ENCODE measurements at places on chromosomes 4 and X.

DNA sequence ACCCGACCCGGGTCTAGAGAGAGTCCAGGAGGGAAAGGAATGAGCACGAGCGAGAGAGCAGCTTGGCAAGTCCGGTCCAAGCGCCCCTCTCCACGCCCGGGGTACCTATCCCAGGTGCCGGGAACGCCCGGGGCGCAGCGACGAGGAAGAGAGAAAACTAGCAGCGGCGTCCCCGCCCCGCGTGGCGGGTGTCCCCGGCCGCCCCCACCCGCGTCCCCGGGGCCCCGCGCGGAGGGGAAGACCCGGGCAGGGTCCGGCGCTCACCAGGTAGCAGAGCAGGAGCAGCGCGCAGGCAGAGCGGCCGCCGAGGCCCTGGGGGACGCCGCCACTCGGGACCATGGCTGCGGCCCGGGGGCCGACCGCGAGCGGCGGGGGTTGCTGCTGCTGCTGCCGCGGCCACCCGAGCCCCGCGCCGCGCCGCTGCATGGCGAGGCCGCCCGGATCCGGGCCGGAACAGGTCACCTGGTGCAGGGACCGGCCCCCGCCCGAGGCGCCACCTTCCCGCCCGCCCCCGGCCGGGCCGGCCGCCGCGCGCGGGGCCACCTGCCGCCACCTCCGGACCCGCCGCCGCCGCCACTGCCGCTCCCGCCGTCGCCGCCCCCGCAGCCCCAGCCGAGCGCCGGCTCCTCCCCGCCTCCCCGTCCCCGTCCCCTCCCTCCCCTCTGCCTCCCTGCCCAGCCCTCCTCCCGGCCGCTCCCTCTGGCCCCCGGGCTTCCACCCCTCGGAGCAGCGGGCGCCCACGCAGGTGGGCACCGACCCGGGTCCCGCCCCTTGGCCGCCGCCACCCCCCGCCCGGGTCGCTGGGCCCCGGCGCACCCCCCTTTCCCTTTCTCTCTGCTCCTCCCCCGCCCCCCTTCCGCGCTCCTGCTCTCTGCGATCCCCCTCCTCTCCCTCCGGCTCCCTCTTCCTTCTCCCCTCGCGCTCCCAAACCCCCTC lies at the start of gene SEL1L3:
SEL1L3 (minus strand) TSS at position 578 of the 936 bp plus-strand sequence; CDS start at position 426, 152 bp downstream.
- no peak for DNase-seq

DNA sequence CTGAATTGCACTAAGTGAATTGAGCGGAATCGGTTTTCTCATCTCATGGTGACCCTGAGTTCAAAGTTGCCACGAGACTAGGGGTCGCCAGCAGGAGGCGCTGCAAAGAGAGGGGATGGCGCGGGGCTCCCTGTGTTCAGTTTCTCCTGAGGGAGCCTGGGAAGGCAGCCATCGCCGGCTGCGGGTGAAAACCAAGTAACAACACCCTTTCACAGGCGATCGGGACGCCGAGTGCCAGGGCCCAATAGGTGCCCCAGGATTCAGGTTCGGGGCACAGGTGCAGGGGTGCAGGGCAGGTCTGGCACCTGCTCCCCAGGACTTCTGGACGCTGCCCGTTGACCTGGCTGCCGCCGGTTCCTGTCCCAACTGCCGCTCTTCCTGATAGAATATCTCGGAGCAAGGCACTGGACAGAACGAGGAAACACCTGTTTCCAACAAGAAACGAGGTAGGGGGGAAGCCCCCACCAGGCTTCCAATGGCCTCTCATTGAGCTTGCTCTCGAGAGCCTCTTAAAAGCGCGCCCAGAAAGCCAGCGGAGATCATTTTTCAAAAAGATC lies 1.1 kb upstream of the FGF16 start:
- DNase-seq, result no peak

- DNase-seq, result no peak
Observed at GRCh38 chrX:111585337-111585736, 73.9 kb downstream of the SERTM2 start.

DNA sequence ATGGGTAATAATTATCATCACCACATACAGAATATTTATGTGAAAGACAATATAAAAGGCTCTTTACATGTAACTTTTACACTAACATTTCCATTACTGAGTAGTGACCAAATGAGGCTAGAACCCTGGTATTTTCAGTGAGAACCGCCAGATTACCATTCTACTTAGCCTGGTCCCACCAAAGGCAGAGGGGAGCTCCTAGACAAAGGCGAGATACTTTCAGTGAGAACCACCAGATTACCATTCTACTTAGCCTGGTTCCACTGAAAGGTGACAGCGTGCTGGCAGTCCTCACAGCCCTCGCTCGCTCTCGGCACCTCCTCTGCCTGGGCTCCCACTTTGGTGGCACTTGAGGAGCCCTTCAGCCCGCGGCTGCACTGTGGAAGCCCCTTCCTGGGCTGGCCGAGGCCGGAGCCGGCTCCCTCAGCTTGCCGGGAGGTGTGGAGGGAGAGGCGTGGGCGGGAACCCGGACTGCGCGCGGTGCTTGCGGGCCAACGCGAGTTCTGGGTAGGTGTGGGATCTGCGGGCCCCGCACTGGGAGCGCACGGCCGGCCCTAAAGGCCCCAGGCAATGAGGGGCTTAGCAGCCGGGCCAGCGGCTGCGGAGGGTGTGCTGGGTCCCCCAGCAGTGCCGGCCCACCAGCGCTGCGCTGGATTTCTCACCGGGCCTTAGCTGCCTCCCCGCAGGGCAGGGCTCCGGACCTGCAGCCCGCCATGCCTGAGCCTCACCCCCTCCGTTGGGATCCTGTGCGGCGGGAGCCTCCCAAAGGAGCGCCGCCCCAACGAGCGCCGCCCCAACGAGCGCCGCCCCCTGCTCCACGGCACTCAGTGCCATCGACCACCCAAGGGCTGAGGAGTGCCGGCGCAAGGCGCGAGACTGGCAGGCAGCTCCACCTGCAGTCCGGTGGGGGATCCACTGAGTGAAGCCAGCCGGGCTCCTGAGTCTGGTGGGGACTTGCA lies 1276.1 kb downstream of the PCDH7 start:
- no peak for DNase-seq

DNA sequence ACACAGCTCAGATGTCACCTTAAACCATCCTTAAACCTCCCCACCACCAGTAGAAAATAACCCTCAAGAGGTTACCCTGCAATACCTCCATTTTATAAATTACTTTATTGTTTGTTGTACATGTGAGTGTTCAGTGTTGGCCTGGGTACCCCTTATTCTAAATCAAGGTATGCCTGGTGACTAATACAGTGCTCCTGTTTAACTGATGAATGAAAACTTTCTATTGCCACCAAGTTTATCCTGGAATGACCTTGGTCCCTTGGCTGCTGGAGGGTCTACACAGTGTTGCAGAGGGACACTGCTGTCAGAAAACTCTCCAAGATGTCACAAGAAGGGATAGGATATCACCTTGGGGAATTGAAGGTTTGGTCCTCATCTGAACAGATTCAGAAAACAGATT lies 7.3 kb upstream of the TXLNG start:
- DNase-seq, result no peak

DNA sequence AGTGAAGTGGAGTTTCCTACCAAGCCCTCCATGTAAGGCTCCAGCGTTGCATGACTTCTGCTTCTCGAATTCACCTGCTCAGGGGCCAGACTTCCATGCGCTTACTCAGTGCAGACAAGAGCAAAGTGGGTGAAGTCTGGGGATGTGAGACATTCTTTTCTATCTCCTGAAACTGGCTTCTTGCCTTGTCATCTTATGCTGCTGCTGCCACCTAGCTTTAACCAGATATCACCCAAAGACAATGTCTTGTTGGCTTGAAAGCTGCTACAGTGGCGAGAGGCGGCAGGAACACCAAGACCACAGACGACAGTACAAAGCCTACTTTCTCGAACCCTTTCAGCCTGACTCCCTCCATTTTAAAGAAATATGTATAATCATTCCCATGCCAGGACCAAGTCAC lies 103.6 kb upstream of the ADGRG2 start:
- no peak for DNase-seq

DNA sequence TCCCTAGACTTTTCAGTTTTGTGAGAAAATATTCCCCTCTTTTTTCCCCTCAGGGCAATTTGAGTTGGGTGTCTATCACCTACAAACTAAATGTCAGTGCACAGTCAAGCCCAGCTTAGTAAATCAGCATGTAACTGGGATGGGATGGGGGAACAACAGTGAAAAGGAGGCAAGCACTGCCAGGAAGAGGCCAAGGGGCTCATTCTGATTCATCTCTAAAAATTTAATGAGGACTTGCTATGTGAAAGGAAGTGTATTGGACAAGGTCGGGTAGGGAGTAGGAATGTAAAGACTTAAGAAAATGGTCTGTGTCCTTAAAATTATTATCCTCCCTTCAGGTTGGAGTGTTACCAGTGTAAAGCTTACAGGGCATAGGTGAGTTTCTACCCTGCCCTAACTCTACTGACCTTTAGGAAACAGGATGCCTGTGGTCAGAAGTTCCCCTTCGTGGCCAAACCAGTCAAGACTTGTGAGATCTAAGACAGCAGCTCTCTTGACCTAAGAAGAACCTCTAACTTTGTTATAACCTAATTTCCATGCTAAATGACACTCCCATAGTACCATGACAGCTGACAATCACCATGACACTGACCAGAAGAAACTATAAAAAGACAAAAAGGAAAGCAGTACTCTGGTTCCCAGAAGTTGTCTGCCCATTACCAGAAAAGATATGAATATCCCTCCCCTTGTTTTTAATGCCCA lies 194.4 kb upstream of the LDB2 start:
- no peak for DNase-seq

DNA sequence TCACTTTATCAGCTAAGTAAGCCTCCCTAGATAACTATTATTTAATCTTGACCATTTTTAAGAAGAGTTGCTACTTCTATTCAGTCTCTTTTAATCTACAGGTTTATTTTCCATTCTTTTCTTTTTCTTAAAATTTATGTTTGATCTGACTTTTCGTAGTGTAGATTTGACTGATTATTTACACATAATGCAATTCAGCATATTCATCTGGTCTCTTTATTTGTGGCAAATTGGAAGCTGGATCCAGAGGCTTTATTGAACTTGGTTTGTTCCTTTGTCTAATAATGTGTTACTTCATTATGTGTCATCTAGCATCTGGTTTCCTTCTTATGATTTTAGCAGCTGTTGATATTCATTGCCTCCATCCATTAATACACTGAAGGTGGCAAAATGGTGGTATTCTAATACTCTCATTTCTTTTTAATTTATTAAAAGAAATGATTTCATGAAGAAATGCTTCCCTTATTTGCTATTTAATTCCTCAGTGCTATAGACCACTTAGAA lies 113.0 kb downstream of the FBXW7 start:
- no peak for DNase-seq

DNA sequence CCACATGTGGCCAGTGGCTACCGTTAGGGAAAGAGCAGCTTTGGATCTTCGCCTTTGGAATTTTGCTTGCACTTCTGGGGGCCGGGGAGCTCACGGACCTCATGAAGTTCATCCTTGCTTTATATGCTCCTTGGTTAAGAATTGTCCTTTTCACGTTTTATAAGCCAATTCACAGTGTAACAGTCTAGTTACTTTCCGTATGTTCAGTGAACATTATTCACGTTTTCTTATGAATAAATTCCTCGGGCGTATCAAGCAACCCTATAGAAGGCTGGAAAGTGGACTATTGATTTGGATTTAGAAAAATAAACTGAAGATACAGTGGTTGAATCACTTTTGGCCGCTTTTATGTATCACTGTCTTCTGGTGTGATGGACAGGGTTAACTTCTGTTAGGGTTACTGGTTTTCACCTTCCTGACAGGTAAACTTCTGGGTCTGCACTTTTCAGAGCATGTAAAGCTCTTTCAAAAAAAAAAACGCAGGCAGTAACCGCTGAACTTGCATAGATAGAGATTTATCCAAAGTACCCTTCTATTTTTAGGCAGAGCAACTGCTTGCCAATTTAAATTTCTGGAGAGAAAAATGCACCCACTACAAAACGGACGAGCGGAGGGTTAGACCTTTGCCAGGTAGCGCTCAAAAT lies 569 bp upstream of the PDLIM5 start:
- DNase-seq, result no peak

- no peak for DNase-seq
Observed at GRCh38 chr4:25223802-25224375, 9.9 kb upstream of the PI4K2B start.

DNA sequence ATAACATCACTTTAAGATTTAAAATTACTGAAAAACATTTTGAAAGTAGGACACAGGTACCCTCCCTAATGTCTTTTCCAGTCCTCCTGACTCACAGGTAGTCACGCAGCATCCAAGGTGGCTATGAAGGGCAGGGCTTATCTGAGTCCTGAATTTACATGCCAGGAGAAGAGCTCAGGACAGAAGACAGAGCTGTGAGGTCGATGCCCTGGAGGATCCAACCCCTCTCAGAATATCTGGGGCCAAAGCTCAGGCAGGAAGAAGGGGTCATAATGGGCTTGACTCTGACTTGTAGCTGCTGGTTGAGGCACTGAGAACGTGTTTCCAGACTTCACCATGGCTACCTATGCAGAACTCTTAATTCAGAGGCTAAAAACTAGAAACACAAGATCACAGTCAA lies 177.5 kb downstream of the AASDH start:
- no peak for DNase-seq

GRCh38 chr4:63904201-63904600 lies 505.0 kb downstream of the TECRL start:
- DNase-seq, result no peak

DNA sequence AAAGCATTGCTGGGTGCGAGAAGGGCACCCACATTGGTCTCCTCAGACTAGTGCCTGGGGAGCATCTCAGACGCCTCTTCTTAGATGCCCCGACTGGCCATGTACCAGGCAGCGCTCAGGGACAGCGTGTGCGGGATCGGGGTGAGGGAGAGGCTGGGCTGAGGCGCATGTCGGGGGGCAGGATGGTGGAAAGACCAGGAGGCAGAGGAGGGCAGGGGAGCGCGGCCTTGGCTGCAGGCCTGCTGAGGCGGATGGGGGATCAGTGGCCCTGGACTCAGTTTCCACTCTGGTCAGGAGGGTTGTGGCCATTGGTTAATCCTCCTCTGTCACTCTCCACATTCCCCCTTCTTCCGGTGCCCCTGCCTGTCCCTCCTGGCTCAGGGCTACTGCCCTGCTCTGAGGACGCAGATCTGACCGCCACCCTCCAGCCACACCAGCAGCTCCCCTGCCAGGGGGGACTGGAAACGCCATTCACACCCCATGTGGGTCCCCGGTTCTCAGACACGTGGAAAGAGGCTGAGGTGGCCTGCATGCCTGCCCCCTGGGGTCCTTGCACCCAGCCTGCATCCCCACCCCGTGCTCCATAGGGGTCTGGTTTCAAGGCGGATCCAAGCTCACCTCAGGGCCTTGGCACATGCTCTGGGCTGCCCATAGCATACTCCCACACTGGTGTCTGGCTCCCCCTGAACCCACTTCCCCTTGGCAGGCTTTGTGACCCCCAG lies 105.9 kb downstream of the CPZ start:
- no peak for DNase-seq

DNA sequence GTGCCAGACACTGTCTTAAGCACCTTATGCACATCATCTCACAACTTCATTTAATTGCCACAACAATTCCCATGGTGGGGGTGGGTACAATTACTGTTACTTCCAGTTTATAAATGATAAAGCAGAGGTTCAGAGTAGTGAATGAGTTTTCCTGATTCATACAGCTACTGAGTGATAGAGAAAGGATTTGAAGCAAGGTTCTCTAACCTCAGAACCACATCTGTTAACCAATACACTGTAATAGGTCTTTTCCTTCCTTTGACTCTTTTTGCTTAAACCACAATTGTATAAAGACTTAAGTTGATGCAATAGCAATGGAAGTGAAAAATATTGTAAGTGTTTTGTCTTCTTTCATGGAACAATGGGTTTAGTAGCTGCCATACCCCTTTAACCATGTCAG lies 43.5 kb upstream of the PAK3 start:
- DNase-seq, result no peak

Measured in activated CD4-positive, CD25-positive, alpha-beta regulatory T cell treated with anti-CD3 and anti-CD28 coated beads, Interleukin-2, amount 50 U/mL, for 16 hours (primary cell).